ENCODE measurements at places on chromosomes 6 and 20. TPM values are rescaled to one million over a fixed set of nuclear protein-coding genes. Genes with fewer than 3 reads are reported as not detected.

- DNase-seq, result no peak
Observed at GRCh38 chr20:44765701-44766347, 20.2 kb downstream of the KCNK15 start.

DNA sequence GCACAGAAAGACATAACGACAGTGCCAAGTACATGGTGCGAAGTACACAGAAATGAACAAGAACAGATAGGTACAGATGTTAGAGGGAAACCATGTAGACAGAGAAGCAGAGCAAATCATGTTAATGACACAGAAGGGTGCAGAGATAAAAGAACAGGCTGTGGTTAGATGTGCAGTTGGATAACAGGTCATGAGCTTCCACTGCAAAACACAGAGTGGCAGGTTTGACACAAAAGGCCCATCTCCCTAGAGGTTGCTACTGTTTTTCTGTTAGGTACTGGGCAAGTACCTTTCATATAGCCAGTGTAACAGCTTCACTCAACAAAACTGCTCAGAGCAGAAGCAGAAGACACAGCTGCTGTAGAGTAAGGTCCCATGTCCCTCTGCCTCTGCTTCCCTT, 84.6 kb downstream of the AK9 start:
- no peak for DNase-seq

DNA sequence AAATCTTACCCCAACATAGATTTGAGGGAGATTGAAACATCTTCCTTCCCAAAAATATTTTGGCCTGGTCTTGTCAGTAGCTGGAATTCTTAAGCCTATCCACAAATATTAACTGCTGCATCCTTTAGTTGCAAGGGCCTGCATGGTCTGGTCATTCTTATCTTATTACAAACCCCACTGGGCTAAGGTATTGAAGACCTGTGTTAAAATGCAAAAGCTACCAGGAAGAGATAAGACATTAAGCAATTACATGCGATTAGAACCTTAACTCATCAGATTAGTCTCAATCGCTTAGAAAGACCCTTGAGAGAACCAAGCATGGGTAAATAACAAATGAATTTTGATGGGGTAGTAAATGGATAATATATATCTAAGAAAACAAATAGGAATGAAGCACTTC, 426.6 kb downstream of the FRK start:
- DNase-seq, result no peak

- DNase-seq, result no peak
Observed at GRCh38 chr20:568097-568652, 24.6 kb upstream of the CSNK2A1 start.

GRCh38 chr6:168160506-168161370, 81.7 kb upstream of the FRMD1 start:
- no peak for DNase-seq

DNA sequence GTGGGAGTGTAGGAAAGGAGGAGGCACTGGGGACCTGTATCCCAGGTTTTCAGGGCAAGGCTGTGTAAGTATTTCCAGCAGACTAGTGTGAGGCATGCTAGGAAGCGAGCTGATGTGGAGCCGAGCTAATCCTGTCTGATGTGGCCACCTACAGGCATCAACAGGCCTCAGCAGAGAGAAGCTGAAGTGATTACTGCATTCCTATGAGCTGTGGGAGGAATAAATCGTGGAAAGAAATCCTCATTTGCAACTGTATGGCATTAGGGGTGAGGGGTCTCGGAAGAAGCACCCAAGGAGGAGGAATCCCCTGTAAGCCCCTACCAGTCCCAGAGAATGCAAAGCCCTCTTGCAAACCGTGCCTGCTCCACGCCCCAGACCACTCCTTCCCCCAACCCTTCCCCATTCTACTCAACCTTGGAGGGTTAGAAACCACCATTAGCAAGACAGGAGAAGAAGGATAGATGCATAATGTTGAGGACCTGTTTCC, 41.6 kb downstream of the C6orf15 start:
- peak; percentile 54 for DNase-seq

DNA sequence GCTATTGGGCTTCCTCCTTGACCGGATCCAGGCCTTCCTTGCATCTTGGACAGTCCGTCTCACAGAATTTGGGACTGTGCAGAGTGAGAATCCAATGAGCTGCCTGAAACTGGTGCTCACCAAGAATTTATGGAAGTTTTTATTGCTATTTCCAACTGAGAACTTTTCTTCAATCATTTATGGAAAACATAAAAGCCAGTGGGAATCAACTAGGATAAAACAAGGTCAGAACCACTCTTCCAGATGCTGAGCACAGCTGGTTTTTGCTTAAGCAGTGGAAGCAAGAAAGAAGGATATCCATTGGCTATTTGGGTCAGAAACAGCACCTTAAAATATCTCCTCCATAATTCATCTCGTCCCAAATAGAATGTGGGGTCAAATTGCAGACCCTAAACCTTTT, 74.2 kb downstream of the CD83 start:
- no peak for DNase-seq

GRCh38 chr6:43578748-43579147, 2.8 kb downstream of the POLH start:
- no peak for DNase-seq

GRCh38 chr6:15213838-15214400, 31.9 kb upstream of the JARID2 start:
- DNase-seq, result no peak

- no peak for DNase-seq
Observed at GRCh38 chr6:56752009-56752408, 109.3 kb upstream of the DST start.

- DNase-seq, result no peak
Observed at GRCh38 chr6:113530769-113531168, 326.4 kb upstream of the MARCKS start.

- DNase-seq, result peak; percentile 57
Observed at GRCh38 chr20:11585752-11586352, 331.8 kb upstream of the BTBD3 start.

DNA sequence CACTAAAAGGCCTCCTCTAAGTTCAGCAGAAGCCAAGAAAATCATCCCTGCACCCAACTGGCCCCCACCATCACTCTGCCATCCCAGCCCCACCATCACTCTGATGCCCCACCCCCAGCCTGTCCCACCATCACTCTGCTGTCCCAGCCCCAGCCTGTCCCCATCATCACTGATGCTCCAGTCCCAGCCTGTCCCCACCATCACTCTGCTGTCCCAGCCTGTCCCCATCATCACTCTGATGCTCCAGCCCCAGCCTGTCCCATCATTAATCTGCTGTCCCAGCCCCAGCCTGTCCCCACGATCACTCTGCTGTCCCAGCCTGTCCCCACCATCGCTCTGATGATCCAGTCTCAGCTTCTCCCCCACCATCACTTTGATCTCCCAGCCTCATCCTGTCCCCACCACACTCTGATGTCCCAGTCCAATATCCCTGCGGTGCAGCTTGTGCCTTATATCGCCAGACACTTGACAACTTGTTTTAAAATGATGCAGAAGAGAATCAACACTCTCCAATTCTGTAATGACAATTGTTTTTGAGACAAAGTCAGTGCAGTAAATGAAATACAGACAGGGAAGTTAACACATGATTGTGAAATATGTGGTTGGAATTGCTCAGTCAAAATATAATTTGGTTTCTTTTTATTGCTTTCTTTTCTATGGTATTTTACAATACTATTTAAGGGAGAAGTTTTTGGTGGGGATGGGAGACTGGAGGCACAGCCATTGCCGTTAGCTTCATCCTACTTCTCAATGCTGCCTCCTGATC, 100.8 kb downstream of the TNFAIP3 start:
- no peak for DNase-seq

GRCh38 chr6:139447656-139447975, 73.2 kb upstream of the CITED2 start:
- DNase-seq, result no peak

- peak; percentile 61 for DNase-seq
Observed at GRCh38 chr6:127554435-127555006, 22.5 kb upstream of the C6orf58 start.

GRCh38 chr6:168182366-168182765, 103.4 kb upstream of the FRMD1 start:
- DNase-seq, result no peak

DNA sequence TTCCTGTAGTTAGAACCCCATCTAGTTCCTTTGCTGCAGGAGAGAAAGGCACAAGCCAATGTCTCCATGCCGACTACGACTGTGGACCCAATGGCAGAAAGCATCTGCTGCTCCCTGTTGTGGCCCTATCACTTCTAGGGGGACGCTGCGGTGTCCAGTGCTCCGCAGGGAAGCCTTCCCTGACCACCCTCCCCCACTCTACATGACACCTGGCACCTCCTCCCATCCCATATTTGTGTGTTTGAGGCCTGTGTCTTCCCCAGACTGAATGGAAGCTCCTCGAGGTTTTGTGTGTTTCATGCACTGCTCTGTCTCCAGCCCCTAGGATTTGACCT, 159.5 kb downstream of the DTNBP1 start:
- DNase-seq, result no peak

DNA sequence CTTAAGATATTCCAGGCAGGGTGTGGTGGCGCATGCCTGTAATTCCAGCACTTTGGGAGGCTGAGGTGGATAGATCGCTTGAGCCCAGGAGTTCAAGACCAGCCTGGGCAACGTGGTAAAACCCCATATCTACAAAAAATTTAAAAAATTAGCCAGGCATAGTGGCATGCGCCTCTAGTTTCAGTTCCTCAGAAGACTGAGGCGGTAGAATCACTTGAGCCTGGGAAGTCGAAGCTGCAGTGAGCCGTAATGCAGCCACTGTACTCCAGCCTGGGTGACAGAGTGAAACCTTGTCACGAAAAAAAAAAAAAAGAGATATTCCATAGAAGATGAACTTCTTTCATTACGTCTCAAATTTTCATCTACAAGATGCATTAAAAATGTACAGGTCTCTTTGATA, 46.7 kb upstream of the ISM1 start:
- no peak for DNase-seq

GRCh38 chr20:51631011-51631950, 88.8 kb upstream of the NFATC2 start:
- peak; percentile 97 for DNase-seq

GRCh38 chr6:8688821-8689220, 253.5 kb upstream of the SLC35B3 start:
- no peak for DNase-seq

DNA sequence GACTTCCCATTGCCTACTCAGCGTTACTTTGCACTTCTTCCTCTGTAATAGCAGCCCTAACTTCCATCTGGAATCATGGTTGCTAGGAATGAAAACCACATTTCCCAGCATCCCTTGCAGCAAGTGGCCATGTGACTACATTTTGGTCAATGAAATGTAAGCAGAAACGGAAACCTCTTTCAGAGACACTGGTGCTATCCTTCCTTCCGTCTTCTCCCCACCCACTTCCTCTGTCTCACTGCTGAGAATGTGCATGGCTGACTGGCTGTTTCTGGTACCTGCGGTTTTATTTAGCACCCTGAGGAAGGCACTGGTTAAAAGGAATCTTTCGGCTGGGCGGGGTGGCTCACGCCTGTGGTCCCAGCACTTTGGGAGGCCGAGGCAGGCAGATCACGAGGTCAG, 107.4 kb downstream of the SCML4 start:
- peak; percentile 35 for DNase-seq

DNA sequence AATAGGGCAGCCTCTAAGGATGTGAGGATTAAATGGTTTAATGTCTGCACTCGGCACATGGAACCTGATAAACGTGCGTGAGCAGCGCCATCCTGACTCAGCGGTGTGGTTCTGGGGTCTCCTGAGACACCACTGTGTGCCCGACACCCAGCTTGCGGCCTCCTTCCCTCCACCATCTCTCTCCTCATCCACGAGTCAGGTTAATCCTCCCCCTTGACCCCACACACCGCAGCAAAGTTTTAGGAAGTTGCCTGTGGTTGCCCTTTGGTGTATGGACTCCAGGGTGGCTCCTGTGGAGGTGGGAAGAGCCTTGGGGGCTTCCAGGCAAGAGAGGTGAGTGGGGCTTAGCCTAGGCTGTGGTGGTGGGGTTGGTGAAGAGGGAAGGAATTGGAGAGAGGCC, 68.2 kb downstream of the PHACTR3 start:
- no peak for DNase-seq

Gene SHLD1
- total RNA-seq, result 4.5 TPM

Gene SENP6
- 33.5 TPM for total RNA-seq

Gene OLIG3
- total RNA-seq, result not detected

Gene FAM162B
- total RNA-seq, result not detected

Gene BNIP5
- total RNA-seq, result 3.6 TPM

Gene TFAP2A
- total RNA-seq, result 3.8 TPM

Gene KHDRBS2
- not detected for total RNA-seq

Gene SULF2
- total RNA-seq, result 158 TPM

Gene SRSF12
- not detected for total RNA-seq

Gene C4B
- 1.4 TPM for total RNA-seq

Gene DLK2
- 0.34 TPM for total RNA-seq

Gene E2F3
- total RNA-seq, result 4.2 TPM

Data from HT-29 (cell line).